Neural crest cell (in vitro differentiated cells): ENCODE measurements at places on chromosomes 7 and 10.

GRCh38 chr7:145698526-145699262 is 417.9 kb upstream of the CNTNAP2 start:
- peaks cover 4% of the 10 kb centered on the region for H3K4me1 ChIP-seq
- DNase-seq: no peak
- no peaks in the 10 kb centered on the region for H3K36me3 ChIP-seq
- H3K27ac ChIP-seq: no peak overlapping the region
- no peaks in the 10 kb centered on the region for H3K27me3 ChIP-seq

DNA sequence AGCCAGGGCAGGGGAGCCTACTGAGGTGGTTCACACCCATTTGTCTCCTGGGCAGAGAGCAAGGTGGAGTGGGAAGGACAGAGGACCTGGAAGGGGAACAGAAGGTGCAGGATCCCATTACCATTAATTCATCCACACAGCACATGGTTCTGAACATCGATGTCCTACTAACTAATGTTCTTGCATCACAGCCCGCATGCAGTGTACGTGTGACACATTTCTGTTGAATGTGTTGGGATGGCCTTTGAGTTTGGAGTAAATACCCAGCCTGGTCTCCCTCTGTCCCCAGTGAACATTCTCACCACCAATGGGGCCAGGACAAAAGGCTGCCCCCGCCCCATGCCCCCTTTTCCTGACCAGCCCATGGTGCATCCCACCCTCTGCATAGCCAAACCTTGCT is 46.3 kb downstream of the FAM241B start:
- H3K4me1 ChIP-seq: peaks cover 4% of the 10 kb centered on the region
- H3K27me3 ChIP-seq: peaks cover 21% of the 10 kb centered on the region
- DNase-seq: no peak

DNA sequence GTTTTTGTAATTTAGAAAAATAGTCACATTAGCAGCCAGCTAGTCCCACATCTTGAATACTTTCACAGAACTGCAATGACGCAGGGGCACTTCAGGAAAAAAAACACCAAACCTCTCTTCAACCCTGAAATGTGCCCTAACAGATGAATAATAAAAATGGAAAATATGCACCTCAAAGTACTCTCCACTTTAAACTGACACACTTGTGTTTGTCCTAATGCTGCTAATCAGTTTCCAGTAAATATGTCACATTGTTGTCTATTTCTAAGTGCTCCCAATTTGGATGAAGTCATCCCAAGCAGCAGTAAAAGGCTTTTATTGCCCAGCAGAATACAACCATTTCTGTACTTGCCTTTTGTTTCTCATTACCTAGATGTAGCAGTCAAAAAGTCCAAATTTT is 86.7 kb downstream of the PARD3 start:
- H3K4me3 ChIP-seq: no peak overlapping the region
- H3K36me3 ChIP-seq: no peaks in the 10 kb centered on the region
- no peak for DNase-seq
- no peak overlapping the region for H3K27ac ChIP-seq
- no peaks in the 10 kb centered on the region for H3K27me3 ChIP-seq
- H3K4me1 ChIP-seq: peaks cover 63% of the 10 kb centered on the region

GRCh38 chr7:145036604-145037405 is 201.0 kb upstream of the TPK1 start:
- H3K4me3 ChIP-seq: no peak overlapping the region
- peaks cover 6% of the 10 kb centered on the region for H3K27me3 ChIP-seq
- H3K27ac ChIP-seq: no peak overlapping the region
- peak; percentile 57 for DNase-seq

GRCh38 chr7:142808802-142809583 is 38.2 kb downstream of the PRSS2 start:
- DNase-seq: no peak
- H3K36me3 ChIP-seq: no peaks in the 10 kb centered on the region
- peaks cover 3% of the 10 kb centered on the region for H3K4me1 ChIP-seq

- no peaks in the 10 kb centered on the region for H3K36me3 ChIP-seq
- no peak overlapping the region for H3K27ac ChIP-seq
- H3K27me3 ChIP-seq: no peaks in the 10 kb centered on the region
- H3K4me3 ChIP-seq: no peak overlapping the region
- H3K4me1 ChIP-seq: peaks cover 4% of the 10 kb centered on the region
Measured at GRCh38 chr7:12637819-12638592, 49.4 kb upstream of the ARL4A start.

DNA sequence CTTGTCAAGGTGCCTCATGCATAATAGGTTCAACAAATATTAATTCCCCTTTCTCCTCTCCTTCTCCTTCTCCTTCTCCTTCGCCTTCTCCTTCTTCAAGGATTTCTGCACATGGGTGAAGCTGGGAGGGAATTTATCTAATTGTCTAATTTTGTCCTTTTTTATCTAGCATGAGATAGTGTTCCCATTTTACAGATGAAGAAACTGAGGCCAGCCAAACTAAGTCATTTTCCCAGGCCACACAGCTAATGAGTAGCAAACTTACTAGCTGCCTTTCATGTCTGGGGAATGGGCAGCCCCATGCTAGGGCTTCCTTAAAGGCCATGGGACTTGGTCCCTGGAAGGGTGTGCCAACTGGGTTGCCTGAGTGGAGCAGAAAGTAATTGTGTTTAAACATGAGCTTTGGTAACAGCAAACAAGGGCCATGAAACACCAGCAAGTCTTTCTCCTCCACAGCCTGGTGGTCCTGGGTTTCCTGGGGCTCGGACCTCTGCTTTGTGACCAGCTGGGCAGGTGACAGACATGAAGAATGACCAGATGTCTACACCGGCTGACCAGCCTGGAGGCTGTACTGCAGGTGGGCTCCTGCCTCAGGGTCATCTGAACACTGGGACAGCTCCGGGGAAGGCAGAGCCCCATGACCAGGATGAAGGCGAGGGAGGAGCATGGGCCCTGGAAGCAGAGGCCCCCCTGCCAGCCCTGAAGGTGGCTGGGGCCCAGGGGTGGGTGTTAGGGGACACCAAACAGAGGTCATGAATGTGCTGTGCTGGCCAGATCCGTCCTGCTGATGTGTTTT is 138.0 kb downstream of the PTPN20 start:
- no peak overlapping the region for H3K4me3 ChIP-seq
- H3K27ac ChIP-seq: no peak overlapping the region
- no peaks in the 10 kb centered on the region for H3K27me3 ChIP-seq
- DNase-seq: no peak

GRCh38 chr10:121956111-121957061 is 18.6 kb downstream of the NSMCE4A start:
- no peaks in the 10 kb centered on the region for H3K4me1 ChIP-seq
- no peak overlapping the region for H3K4me3 ChIP-seq
- DNase-seq: no peak
- peak overlapping the region; percentile 69 for H3K27ac ChIP-seq

GRCh38 chr10:132628966-132629900 is 91.6 kb downstream of the INPP5A start:
- peaks cover 60% of the 10 kb centered on the region for H3K4me1 ChIP-seq
- H3K27me3 ChIP-seq: no peaks in the 10 kb centered on the region
- no peak overlapping the region for H3K27ac ChIP-seq
- no peak overlapping the region for H3K4me3 ChIP-seq
- DNase-seq: no peak
- no peaks in the 10 kb centered on the region for H3K36me3 ChIP-seq

DNA sequence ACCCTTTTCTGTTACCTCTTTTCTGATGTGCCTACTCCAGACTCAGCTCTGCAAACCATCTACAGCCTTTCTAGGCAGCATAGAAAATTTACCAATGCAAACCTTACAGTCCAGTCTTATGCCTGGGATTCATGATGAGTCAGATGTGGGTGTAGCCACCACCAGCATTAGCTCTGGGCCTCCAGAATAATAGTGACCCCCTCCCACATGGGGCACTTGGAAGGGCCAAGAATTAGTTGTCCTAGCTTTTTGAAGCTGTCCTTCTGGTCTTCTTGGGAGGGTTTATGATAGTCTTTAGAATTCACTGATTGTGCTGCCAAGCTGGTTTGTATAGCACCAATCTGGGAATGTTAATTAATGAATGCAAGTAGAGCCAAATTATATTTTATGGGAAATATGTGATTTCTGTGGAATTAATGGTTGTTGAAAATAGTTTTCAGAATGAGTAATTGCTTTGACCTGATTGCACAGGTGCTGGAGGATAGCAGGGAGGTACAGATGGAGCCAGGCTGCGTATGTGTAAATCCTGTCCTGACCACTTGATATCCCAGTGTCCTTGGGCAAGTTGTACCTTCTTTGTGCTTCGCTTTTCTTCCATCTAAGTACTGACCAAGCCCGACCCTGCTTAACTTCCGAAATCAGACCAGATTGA is 94.8 kb downstream of the CPED1 start:
- peaks cover 6% of the 10 kb centered on the region for H3K4me1 ChIP-seq
- DNase-seq: no peak
- no peaks in the 10 kb centered on the region for H3K27me3 ChIP-seq
- peak overlapping the region; percentile 3 for H3K27ac ChIP-seq

GRCh38 chr7:117090791-117091190 is 137.5 kb downstream of the ST7 start:
- H3K27ac ChIP-seq: no peak overlapping the region
- H3K27me3 ChIP-seq: no peaks in the 10 kb centered on the region
- no peak for DNase-seq
- H3K4me3 ChIP-seq: no peak overlapping the region
- no peaks in the 10 kb centered on the region for H3K36me3 ChIP-seq
- H3K4me1 ChIP-seq: peaks cover 4% of the 10 kb centered on the region

DNA sequence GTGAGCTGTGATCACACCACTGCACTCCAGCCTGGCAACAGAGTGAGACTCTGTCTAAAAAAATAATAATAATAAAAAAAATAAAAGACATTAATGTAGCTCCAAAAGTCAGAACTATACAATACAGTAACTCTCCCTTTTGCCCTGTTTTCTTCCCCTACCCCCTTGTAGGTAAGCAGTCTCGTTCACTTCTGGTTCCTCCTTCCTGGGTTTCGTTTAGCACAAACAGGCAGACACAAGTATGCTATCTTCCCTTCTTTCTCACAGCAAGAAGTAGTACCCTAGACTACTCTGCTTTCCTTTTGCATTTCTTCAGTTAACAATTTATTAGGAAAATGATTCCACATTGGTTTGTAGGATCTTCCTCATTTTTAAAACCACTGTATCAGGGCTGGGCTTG is 33.1 kb downstream of the PDSS1 start:
- no peak overlapping the region for H3K4me3 ChIP-seq
- peaks cover 7% of the 10 kb centered on the region for H3K36me3 ChIP-seq

DNA sequence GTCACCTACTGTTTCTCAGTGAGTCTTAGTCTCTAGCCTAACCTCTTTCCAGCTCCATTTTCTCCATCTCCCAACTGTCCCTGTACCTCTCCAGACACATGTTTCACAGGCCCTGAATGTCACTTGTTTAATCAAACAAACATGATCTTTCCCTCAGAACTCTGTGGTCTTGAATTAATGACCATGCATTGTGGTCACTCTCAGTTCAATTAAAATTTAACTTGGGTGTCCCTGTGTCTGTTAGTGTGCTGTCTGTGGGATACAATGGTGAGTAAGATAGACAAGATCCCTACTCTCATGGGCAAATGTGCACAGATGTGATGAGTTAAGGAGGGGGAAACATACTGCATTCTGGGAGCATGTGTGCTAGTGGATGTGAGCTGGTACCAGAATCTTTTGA is 65.0 kb downstream of the RBM33 start:
- no peaks in the 10 kb centered on the region for H3K27me3 ChIP-seq
- no peak overlapping the region for H3K27ac ChIP-seq
- no peak overlapping the region for H3K4me3 ChIP-seq
- DNase-seq: no peak
- H3K4me1 ChIP-seq: no peaks in the 10 kb centered on the region

DNA sequence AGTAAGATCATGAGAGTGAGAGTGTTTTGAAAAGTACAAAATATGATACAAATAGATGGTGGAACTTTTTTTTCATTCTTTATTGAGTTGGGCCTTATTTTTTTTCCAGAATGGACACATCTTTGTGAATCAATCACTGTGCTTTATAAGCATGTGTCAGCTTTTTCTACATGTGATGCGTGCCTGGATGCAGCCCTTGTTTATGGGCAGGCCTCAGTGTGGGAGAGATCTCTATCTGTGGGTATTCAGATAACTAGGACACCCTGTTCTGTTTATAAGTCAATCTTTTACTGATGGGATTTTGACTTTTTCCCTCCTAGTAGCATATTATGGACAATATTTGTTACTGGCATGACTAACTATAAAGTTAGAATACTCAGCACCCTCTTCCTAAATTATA is 42.9 kb upstream of the IKZF1 start:
- peaks cover 9% of the 10 kb centered on the region for H3K27me3 ChIP-seq
- no peak overlapping the region for H3K4me3 ChIP-seq
- H3K4me1 ChIP-seq: no peaks in the 10 kb centered on the region
- DNase-seq: no peak

GRCh38 chr7:420142-421093 is 99.2 kb downstream of the PDGFA start:
- H3K4me3 ChIP-seq: no peak overlapping the region
- H3K36me3 ChIP-seq: peaks cover 3% of the 10 kb centered on the region
- H3K4me1 ChIP-seq: no peaks in the 10 kb centered on the region
- no peak for DNase-seq

GRCh38 chr7:85135977-85136376 is 50.9 kb downstream of the SEMA3D start:
- DNase-seq: no peak
- no peak overlapping the region for H3K27ac ChIP-seq
- no peaks in the 10 kb centered on the region for H3K4me1 ChIP-seq
- no peaks in the 10 kb centered on the region for H3K27me3 ChIP-seq
- H3K4me3 ChIP-seq: no peak overlapping the region

DNA sequence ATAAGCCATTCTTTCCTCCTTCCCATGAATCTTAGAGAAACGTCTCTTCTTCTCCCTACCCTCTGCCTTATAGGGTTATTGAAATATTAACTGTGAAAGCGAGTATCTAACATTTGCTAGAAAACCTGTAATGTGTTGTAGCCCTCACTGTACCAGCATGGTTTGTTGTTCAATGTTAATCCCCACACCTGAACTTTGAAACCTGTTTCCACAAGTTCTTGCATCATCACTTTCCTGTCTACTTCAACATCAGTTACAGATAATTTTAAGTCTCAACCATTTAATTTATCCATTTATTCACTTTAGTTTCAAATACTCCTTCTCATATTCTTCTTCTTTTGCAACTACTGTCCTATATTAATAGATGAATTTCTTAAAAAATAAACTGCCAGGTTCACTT is 148.2 kb downstream of the ETV1 start:
- DNase-seq: no peak
- no peak overlapping the region for H3K4me3 ChIP-seq
- H3K27me3 ChIP-seq: no peaks in the 10 kb centered on the region
- no peak overlapping the region for H3K27ac ChIP-seq

- H3K4me3 ChIP-seq: no peak overlapping the region
- DNase-seq: no peak
- H3K27ac ChIP-seq: peak overlapping the region; percentile 39
- H3K27me3 ChIP-seq: no peaks in the 10 kb centered on the region
- peaks cover 40% of the 10 kb centered on the region for H3K4me1 ChIP-seq
- no peaks in the 10 kb centered on the region for H3K36me3 ChIP-seq
Measured at GRCh38 chr10:75612904-75613684, 181.7 kb downstream of the LRMDA start.

- no peaks in the 10 kb centered on the region for H3K27me3 ChIP-seq
- H3K36me3 ChIP-seq: no peaks in the 10 kb centered on the region
- no peaks in the 10 kb centered on the region for H3K4me1 ChIP-seq
Measured at GRCh38 chr7:88041583-88041982, 107.5 kb downstream of the ADAM22 start.
